ENCODE measurements at places on chromosomes 4 and X. TPM values are rescaled to one million over a fixed set of nuclear protein-coding genes. Genes with fewer than 3 reads are reported as not detected.
A peak's percentile ranks its signal among the peaks of the same experiment; 100 is the strongest.

- no peak for ATAC-seq
Measured at GRCh38 chr4:132065940-132066495, 1083.1 kb upstream of the PCDH10 start.

DNA sequence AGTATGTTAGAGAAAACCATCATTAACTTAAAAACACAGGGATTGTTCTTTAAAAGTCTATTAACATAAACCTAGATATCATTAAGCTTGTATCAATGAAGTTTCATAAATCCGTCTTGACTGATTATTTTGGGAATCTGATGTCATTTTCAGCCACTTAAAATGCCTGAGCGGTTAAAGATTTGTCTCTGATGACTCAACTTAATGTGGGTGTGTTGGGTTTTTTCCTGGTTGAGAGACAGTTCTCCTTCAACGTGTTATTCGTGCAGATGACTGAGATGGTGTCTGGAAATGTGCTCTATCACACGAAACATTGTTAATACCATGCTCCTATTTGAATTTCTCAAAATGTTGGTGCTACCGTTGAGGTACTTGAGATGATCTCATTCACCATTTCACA lies 227.3 kb upstream of the TENM3 start:
- peak; percentile 35 for ATAC-seq

- no peak for ATAC-seq
Measured at GRCh38 chr4:174813292-174813691, 15.8 kb downstream of the GLRA3 start.

DNA sequence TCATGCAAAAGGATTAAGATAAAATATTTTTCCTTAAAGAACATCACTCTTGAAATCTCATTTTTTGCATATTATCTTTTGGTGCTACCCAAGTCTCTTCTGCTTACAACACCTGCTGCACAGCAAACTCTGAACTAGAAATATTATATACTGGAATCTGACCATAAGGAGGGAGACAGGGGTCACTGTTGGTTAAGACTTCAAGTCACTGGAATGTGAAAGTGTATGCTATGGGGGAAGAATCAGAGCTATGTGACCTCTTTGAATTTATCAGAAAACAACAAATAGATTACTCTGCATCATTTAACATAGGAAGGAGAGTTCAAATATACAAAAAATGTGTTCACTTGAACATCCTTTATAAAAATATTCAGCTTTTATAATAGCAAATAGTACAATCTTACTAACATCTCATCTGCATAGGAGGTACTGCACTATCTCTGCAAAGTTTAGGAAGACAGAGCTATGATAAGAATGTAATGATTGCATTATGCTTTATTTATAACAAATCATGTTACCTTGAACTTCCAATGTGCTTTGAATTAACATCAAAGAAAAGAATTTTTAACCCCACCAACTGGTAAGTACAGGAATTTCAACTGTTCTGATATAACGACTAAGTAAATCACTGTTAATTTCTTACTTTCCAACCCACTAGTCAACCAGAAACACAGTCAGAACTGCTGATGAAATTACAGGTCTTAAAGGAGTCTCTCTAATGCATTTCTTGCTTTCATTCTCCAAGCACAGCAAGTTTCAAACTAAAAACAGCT lies 69.8 kb downstream of the ZNF827 start:
- ATAC-seq, result no peak

Gene NSG1
- 58.5 TPM for total RNA-seq

DNA sequence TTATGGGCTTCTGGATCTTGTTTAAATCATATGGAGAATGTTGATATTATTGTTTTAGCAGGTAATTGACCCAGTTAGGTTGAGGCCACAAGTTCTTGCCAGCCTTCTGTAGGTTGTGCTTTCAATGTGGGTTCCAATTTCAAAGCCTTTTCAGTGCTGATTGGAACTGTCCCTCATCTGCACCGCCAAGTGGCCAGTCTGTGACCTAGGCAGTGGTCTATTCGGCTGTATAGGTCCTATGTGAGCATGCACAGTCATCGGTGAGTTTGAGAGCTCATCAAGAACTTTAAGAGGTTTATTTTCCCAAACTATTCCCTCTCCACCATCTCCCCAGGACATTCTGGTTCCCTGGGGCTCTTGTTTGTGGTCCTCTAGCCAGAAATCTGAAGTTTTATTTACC lies 35.7 kb downstream of the DDX53 start:
- ATAC-seq, result no peak

GRCh38 chr4:92234393-92235176 lies 69.2 kb upstream of the GRID2 start:
- ATAC-seq, result no peak

GRCh38 chrX:135191838-135192237 lies 20.6 kb upstream of the CT55 start:
- ATAC-seq, result no peak

GRCh38 chr4:179855469-179855868 lies 2387.7 kb upstream of the TENM3 start:
- no peak for ATAC-seq

DNA sequence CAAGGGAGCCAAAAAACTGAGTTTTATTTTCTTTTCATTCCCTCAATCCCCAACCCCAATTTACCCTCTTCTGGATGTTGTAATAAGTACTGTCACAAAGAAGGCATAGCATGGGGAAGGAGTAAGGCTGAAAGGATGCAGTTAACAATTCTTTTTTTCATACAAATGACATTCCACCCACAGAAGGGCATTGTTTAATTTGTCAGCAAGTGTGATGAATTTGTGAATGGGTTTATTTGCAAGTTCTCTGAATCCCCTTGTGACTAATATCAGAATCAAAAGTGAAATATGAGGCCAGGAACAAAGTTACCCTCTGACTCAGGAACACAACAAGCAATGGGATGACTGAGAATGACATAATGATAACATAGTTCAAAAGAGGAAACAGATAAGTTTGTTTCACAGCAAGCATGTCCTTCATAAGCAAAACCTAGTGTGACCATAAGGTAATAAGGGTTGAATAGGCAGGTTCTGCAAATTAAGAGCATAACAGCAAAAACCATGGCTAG lies 2.1 kb downstream of the GEMIN8 start:
- ATAC-seq, result peak; percentile 25

DNA sequence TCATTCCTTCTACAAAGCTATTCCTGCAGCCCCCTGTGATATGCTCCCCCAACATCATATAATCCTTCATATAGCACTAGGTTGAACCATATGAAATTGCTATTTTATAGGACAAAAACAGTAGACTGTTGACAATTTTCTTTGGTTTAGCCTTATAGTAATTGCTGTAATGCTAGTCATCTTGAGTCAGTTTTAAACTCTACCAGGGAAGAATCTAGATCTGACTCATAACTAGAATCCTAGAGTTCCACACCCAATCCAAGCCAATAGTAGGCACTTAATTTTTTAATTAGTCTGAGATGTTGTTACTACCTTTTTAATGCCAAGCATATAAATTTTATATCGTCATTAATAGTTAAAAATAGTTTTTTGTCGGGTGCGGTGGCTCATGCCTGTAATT lies 136.8 kb downstream of the CHRNA9 start:
- ATAC-seq, result peak; percentile 41

Gene GSPT2
- total RNA-seq, result 1.6 TPM

DNA sequence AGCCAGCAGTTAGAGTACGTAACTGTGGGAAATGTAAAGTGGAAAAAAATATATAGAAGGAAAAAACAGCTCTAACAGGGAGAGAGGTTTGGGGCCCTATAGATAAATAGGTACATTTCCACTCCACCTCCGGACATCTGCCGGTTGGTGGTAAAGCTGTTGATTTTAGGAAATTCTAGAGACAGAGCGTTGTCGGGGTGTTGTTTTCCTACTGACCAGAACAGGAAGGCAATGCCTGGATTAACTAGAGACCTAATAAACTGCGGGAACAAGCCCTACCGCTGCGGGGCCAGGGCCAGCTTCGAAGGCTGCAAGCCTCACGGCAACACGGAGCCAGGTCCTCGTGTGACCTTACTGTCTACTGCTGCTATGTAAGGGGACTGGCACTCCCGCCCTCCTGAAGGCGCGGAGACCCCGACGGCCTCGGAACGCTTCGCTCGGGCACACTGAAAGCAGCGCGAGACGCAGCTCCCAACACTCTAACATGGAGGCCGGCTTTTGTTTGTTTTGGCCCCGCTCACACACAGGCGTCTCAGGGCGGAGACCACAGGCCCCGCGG lies 702 bp upstream of the CDKN2AIP start:
- peak; percentile 19 for ATAC-seq

DNA sequence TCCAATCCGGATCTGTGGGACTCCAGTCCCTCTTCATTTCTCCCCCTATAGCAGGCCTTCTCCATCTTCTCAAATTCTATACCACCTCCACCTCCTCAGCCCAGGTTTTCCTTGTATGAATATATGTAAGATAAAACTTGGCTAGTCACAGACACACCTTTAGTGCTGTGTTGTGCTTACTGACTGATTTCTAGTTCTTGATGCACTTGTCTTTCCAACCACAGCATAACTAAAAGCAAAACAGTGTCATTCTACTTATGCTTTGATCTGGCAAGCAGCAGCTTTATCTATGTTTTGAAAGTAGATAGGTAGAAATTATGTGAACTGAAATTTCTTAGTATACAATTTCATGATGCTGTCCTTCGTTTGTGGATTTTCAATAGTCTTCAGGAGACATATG lies 47.5 kb downstream of the CCNI start:
- ATAC-seq, result no peak

Gene POU4F2
- total RNA-seq, result not detected

DNA sequence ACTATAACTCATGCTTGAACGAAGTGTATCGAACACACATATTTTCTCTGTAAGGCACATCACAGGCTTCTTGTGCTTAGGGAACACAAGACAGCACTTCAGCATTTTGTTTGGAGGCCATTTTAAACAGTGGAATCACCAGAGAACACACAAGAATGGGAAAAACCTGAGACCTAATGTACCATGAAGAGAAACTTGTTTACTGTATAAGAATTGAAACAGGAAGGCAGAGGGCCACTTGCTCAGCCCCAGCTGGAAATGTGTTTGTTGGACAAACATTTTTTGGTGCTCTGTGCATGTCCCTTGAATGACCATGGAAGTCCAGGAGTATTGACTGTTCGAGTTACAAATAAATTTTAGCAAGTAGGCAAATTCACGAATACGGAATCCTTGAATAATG lies 47.5 kb downstream of the RAPGEF2 start:
- no peak for ATAC-seq

GRCh38 chr4:184007891-184008290 lies 102.8 kb downstream of the STOX2 start:
- ATAC-seq, result no peak

Gene CT55
- total RNA-seq, result not detected

Gene LINC00632
- 3.1 TPM for total RNA-seq

Gene DCAF12L1
- total RNA-seq, result not detected

DNA sequence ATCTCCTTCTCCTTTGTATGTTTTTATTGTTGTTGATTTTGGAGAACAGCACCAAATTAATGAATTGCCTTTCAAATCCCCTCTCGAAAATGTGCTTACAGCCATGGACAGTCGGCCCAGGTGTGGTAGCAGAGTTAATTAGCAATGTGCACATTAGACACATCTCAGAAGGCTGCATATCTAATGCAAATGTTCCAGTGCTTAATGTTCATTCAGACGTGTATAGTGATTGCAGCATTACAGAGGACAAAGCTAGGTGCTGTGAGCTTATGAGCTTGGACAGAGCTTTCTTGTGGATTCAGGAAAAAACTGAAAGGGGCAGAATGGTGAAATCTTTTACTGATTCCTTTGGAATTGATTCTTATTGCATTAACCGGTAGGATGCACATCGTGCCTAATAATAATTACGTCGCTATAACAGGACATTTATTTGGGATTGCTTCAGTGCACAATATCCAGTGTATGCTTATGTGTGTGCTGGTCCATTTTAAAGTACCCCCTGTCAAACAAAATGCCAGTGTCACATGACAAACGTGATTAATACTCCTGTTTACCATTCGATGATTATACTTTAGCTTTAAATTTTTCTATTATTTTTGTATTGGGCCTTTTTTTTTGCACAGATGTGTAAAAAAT lies 552.9 kb upstream of the EPHA5 start:
- ATAC-seq, result no peak

- no peak for ATAC-seq
Measured at GRCh38 chr4:106806158-106806797, 229.8 kb downstream of the DKK2 start.

Gene AFP
- total RNA-seq, result not detected

- peak; percentile 86 for ATAC-seq
Measured at GRCh38 chr4:78551420-78552351, at the start of gene ANXA3. Gene ANXA3, plus strand, starts transcription at chr4:78551770. Its CDS starts 2,704 bp downstream, at chr4:78554474.

DNA sequence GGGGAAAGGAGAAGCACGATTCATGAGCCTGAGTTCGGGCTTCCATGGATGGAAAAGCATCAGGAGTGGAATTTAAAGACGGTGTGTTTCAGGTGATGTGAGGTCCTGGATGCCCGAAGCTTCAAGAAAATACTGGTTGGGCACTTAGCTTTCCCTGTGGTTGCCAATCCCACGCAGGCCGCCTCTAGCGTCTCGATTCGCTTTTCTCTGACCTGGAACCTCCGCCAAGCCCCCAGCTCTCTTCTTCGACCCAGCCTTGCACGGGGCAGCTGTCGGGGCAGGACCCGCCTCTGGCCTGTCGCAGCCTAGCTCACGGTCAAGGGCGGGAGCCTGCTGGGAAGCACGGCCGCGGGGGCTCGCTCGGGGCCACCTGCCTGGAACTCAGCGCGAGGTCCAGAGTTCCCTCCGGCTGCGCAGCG lies 308 bp upstream of the TLR2 start:
- ATAC-seq, result no peak

GRCh38 chr4:109977854-109978501 lies 65.3 kb downstream of the EGF start:
- peak; percentile 84 for ATAC-seq

Gene SPRY1
- 16.0 TPM for total RNA-seq

DNA sequence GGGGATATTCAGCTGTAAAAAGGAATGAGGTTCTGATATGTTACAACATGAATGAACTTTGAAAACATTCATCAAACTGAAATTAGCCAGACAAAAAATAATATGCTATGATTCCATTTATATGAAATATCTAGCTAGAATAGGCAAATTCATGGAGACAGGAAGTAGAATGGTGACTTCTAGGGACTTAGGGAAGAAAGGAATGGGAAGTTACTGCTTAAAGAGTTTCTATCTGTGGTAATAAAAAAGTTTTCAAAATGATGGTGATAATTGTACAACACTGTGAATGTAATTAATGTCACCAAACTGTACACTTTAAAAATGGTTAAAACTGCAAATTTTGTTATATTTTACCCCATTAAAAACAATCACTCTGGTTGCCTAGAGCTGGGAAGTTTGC lies 30.2 kb downstream of the SMIM14 start:
- no peak for ATAC-seq

- ATAC-seq, result no peak
Measured at GRCh38 chrX:24463077-24463476, 2.0 kb upstream of the PDK3 start.

- ATAC-seq, result no peak
Measured at GRCh38 chrX:110531873-110532580, 173.4 kb downstream of the RTL9 start.

Gene USP26
- not detected for total RNA-seq

Data from esophagus mucosa (tissue), 1 donor.